Right renal pelvis (tissue), 4 donors: ENCODE measurements at places on chromosomes 2 and 18.

DNA sequence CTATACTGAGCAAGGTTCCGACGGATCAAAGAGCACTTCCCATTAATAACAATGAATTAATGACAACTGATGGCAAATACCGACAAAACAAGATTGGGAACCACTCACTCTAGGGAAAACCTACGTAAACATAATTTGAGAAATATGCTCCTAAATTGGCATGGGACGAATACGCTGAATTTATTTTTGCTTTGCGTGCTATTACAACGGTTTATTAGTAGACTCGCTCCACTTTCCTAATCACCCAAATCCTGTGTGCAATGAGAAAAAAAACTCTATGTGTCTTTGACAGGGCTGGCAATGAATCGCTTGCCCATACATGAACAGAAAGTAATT, 536 bp upstream of the SLC25A12 start:
- DNase-seq = no peak

- DNase-seq = no peak
Measured at GRCh38 chr18:9700261-9700796, 7.8 kb upstream of the RAB31 start.

DNA sequence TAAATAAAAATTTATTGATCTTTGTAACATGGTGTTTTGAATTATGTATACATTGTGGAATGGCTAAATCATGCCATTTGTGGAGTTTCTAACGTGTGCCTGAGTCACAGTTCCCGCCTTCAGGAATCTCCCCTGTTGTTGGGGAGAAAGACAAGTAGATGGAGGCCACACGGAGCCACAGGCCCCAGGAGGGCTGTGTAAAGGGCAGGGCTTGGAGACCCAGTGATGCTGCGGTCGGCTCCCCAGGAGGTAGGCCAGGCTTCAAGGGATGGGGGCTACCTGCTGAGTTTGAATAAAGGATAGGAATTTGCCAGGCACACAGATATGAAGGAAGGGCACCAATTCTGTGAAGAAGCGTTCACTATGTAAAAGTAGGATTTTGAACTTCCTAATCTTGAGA, 257.1 kb downstream of the GBX2 start:
- DNase-seq = no peak

GRCh38 chr2:134446383-134447017, 192.6 kb downstream of the MGAT5 start:
- DNase-seq = no peak

DNA sequence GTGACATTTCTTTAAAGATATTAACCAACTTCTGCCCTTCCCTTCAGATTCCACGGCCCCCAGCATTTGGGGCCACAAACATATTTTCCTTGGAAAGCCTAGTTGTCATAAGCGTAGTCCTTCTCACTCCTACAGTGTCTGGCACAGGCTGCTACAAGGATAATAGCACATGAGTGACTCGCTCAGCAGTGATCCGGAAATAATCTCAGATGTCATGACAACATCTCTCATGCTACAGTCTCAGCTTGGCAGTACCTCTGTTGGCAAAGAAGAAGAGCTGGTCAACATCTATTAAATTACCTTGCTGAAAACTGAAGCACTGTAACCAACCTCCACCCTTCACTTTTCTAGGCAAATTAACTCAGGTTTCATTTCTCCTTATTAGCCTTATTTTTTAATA, 351.7 kb downstream of the RAD51AP2 start:
- no peak for DNase-seq

- DNase-seq = no peak
Measured at GRCh38 chr18:31356025-31356424, 20.6 kb upstream of the DSG4 start.

GRCh38 chr18:2417861-2418610, 153.3 kb downstream of the METTL4 start:
- DNase-seq = no peak

DNA sequence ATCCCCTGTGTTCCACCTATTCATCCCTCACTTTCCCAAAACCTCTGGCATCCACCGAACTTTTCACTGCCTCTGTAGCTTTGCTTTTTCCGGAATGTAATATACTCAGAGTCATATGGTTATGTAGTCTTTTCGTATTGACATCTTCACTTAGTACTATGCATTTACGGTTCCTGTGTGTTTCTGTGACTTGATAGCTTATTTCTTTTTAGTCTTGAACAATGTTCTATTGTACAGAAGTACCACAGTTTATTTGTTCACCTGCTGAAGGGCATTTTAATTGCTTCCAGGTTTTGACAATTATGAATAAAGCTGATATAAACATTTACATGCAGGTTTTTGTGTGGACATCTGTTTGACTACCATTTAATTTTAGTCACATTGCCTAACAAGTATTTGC, 154.7 kb upstream of the DOK6 start:
- no peak for DNase-seq

GRCh38 chr2:236057375-236057774, 110.8 kb downstream of the GBX2 start:
- no peak for DNase-seq

DNA sequence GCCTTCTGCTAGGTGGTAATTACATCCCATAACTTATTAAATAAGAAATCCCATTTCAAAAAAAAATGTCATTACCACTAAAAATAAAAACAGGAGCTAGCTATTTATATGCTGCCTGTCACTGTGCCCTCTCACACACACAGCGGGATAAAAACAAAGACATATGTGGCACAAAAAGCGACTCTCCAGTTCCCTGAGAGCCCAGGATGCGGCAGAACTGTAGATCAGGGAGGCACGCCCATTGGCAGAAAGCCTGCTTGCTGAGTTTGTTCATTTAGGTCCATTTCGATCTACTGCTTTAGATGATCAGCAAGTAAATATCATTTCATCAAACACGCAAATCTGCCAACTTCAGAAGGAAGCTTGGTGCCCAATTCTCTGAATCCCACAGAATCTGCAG, 124.4 kb downstream of the TMEM163 start:
- no peak for DNase-seq

DNA sequence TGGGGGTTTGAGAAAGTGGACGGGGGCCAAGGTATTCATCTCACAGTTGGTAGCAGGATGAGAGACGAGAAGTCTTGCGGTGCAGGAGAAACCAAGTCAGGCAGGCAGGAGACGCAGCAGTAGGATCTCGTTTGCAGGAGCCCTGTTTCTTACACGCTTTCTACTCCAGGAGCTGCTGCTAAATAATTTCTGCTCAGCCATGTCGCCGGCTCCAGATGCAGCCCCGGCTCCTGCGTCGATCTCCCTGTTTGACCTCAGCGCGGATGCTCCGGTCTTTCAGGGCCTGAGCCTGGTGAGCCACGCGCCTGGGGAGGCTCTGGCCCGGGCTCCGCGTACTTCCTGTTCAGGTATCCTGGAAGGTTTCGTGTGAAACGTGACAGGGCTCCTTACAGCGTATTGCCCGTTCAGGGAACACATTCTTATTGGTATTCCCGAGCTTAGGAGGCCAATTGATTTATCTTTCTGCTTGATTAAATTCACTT, 494 bp downstream of the ANKZF1 start:
- no peak for DNase-seq

- DNase-seq = no peak
Measured at GRCh38 chr18:48941672-48942071, 9.1 kb downstream of the SMAD7 start.

DNA sequence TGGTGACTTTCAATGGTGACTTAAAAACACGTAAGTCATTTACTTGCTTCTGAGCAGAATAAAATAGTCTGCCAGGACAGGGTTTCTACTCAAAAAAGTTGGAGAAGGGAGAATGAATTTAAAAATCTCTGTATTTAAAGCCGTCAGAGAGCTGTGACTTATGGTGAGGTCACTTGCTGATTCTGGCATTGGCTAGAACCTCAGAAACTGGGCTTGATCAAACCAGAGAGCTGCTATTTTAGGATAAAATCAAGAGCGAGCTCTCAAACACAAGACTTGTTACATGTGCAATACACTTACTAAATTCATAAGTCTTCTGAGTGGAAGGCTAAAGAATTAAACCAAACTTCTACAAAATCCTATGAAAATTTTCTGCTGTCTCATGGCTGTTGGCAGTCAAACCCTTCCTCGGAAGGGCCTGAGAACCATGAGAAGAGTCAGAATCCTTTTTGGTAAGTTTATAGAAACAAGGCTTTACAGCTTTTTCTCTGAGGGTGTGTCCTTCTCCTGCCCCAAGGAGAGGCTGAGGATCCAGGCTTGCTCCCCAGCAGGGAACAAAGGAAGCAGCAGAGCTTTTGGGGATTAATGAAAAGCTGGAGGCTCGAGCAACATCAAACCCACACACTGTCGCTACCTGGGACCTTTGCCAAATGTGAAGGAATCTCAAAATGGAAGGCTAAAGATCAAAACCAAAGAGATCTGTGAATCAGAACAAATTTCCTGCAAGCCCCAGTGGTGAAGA, 816.4 kb downstream of the SOCS6 start:
- DNase-seq = no peak

DNA sequence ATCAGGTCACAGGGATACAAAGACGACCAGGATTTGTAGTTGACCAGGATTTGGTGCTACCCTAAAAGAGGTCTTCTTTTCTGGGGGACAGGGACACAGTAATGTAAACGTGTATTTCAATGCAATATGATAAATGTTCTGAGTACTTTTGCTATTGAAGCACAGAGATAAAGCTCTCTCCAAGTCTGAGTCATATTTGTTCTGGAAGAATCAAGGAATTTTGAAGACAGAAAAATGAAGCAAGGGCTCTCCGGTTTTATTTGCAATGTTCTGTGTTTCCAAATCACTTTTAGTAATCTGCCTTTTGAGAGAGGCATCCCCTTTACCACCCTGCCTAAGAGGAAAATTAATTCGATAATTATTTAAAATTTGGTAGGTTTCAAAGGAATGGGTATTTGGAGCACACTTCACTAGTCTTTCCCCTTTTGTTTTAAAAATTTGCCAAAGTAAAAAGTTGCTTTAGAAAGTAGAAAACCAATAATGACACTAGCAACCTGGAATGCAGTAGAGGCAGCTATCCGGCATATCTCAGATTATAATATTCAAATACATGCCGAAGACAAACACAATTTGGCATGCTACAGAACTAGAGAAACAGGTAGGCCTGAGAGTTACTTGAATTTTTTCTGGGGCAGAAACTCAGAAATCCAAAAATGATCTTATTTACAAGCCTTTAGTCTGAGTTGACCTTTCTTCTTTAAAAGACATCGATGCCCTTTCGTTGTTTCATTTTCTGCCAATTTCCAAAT, 82.7 kb downstream of the MREG start:
- DNase-seq = no peak

- no peak for DNase-seq
Measured at GRCh38 chr2:232872826-232873225, 2.8 kb downstream of the SNORC start.

GRCh38 chr18:3140986-3141639, 78.7 kb downstream of the MYOM1 start:
- no peak for DNase-seq

DNA sequence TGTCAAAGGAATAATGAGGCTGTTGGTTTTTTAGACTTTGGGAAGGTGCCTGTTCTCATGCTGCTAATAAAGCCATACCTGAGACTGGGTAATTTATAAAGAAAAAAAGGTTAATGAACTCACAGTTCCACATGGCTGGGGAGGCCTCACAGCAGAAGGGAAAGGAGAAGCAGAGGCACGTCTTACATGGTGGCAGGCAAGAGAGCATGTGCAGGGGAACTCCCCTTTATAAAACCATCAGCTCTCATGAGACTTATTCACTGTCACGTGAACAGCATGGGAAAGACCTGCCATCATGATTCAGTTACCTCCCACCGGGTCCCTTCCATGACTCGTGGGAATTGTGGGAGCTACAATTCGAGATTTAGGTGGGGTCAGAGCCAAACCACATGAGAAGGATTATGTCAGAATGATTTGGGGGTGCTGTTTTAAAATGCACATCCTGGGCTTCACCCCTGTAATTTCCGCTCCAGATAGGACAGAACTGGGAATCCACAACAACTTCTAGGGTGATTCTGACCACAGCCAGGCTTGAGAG, 37.8 kb downstream of the TCF7L1 start:
- no peak for DNase-seq

GRCh38 chr18:13530879-13531387, 195.4 kb downstream of the FAM210A start:
- no peak for DNase-seq

GRCh38 chr2:10038716-10039115, 4.6 kb upstream of the KLF11 start:
- no peak for DNase-seq

DNA sequence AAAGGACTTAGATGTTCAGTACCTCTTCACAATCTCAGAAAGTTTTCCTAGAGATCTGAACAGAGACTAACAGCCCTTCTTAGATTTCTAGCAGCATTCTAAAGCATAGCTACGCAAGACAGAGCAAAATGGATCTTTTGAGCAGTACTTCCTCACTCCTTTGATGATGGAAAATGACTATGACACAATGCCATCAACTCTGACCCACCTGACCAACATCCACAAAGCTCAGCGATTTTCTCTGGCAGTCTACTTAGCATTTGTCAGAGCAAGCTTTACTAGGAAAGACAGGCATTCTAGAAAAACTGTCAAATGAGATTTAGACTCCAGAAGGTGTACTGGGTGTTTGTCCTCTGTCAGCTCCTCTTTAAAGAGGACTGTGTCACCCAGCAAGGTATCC, 180.9 kb upstream of the ACVR2A start:
- DNase-seq = no peak

DNA sequence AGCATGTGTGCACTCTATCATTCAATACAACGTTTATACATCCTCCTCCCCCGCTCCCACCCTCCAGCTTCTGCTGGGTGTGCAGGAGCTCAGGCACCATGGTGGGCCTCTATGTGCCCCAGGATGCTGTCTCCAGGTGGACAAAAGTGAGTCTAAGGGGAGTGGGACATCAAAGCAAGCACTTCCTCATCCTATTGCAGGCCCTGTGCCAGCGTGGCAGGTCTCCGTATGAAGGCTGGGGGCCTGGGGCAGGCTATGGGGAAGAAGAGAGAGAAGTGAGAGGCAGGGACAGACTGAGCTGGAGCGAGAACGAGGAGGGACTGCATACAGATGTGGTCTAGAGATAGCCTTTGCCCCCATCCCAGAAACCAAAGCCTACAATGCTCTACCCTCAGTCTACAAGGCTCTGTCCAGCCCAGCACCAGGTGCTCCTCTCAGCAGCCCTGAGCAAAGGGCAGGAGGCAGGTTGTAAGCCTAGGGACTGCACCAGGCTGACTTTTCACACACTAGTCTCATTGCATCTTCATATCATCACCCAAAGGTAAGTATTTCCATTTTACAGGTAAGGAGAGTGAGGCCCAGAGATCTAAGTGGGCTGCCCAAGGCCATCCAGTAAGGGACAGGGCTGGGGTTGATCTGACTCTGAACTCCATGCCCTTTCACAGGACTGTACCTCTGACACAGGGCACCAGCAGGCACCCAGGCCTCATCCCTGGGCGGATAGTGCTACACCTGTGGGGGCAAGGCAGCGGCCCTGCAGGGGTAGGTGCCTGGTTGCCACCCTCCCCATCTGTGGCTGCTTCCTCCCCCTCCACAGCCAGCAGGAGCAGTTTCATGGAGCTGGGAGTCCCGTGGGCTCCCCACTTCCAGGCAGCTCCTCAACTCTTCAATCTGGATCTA, 14.0 kb upstream of the ARID5A start:
- no peak for DNase-seq

- no peak for DNase-seq
Measured at GRCh38 chr18:11985586-11985985, 4.3 kb downstream of the IMPA2 start.

GRCh38 chr2:27838502-27838901, 51.7 kb downstream of the RBKS start:
- no peak for DNase-seq
